ENCODE measurements at places on chromosomes 7 and 10.

- peak; percentile 10 for DNase-seq
Observed at GRCh38 chr7:100763556-100764140, 30.3 kb downstream of the ZAN start.

- DNase-seq = no peak
Observed at GRCh38 chr7:30430276-30430675, 48.3 kb downstream of the NOD1 start.

GRCh38 chr10:79066411-79067240 lies 2.1 kb upstream of the ZMIZ1 start:
- peak; percentile 93 for DNase-seq

- DNase-seq = peak; percentile 11
Observed at GRCh38 chr10:72277340-72277995, 3.7 kb downstream of the DDIT4 start.

GRCh38 chr7:32462977-32463376 lies 27.2 kb downstream of the LSM5 start:
- DNase-seq = no peak

DNA sequence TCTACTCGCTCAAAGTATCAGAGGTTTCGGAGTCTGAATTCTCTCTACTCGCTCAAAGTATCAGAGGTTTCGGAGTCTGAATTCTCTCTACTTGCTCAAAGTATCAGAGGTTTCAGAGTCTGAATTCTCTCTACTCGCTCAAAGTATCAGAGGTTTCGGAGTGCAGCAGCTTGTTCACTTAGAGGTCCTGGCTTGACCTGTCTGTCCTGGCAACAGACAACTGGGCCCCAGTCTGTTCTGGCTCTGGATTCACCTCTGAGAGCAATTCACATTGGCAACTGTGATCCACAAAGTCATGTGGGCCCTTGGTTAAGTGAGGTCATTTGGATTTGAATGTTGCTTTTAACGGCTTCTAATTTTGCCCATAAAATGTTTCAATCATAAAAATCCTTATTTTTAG lies 63.9 kb upstream of the ST8SIA6 start:
- no peak for DNase-seq

- DNase-seq = no peak
Observed at GRCh38 chr10:92574548-92575261, 812 bp upstream of the IDE start.

DNA sequence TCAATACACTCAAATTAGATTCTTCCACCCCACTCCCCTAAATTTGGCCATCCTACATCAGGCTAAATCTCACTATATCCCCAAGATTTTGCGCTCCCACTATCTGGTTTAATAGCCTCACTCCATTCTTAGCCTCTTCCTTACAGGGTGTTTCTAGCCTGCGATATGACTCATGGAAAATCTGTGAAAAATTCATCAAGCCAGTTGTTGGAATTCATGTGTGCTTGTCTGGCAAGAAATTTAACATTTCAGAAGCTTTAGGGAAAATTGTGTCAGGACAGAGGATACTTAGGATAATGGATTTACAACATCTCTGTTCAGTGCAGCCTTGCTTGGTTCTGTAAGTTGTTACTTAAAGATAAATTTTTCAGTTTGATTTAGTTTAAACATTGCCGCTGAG lies 1249.9 kb upstream of the AUTS2 start:
- no peak for DNase-seq

DNA sequence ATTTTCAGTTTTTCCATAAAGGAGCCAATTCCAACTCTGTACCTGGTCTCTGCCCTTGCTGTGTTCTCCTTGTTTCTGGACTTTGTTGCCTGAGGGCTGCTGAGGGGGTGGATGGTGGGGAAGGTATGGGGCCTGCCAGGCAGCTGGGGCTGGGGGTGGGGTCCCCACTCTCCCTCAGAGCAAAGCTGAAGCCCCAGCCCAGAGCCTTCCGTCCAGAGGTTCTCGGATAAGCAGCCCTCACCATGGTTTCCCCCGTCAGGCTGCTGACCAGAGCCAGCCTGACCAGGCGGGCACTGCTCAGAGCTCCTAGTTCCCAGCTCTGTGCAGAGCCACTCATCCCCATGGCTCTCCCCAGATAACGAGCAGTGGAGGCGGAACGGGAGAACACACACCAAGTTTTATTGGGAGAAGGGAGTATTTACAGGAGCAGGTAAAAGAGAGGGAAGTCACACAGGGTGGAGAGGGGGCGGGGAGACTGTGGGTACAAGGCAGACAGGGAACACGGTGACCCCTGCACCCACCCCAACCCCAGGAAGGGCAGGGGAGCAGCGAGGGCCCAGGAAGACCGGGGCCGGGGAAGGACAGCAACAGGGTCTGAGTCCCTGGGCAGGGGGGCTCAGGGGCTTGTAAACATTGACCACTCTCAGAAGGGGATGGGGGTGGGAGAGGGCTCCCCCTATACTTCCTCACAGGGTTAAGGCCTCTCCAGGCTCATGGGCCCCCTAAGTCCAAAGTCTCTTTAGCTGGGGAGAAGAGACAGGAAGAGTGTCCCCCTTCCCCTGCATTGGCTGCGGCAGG lies 5.8 kb downstream of the GNB2 start:
- DNase-seq = no peak

GRCh38 chr10:5343979-5344378 lies 20.8 kb upstream of the UCN3 start:
- DNase-seq = no peak

GRCh38 chr7:26189697-26190096 lies 10.8 kb downstream of the HNRNPA2B1 start:
- DNase-seq = no peak

GRCh38 chr7:2710901-2711551 lies 23.0 kb downstream of the AMZ1 start:
- DNase-seq = no peak

DNA sequence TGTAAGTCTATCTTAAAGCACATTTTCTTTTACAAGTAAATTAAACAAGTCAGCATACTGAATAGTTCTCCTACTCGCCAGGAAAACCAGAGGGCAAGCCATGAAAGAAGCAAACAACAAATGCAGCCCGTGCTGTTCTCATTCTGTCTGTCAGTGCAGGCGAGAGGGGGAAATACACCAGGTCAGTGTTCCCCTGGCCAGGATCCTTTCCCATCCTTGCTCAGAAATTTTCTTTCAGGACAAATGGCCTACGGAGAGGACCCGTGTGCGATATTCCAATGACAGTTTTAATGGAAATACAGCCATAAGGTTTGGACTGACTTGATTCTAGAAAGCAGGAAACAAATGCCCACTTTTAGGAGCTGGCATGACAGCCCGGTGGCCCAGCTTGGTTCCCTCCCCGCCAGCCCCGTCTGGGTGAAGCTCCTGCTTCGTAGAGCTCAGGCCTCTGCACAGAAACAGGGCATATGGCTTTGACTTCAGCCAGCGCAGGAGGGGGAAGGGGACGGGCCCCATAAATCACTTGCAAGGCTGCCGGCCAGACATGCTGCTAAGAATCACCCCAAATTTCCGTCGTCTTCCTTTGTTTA lies 67.8 kb downstream of the FRMD4A start:
- no peak for DNase-seq

DNA sequence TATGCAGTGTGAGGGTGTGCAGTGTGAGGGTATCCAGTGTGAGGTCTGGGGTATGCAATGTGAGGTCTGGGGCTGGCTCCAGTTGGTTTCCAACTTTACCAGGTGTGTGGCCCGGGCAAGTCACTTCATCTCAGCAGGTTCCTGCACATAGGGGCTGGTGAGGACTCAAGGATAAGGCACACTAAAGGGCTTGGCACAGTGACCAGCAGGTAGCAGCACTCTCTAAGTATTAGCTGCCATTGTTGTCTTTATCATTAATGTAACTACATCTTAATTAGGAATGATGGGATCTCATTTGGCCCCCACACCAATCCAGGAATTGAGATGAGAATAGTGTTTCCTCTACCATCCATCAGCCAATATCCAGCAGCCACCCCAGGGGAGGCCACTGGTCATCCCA lies 117.3 kb downstream of the KCNMA1 start:
- no peak for DNase-seq

- DNase-seq = peak; percentile 88
Observed at GRCh38 chr7:139043823-139044812, 8.3 kb upstream of the ZC3HAV1L start.

DNA sequence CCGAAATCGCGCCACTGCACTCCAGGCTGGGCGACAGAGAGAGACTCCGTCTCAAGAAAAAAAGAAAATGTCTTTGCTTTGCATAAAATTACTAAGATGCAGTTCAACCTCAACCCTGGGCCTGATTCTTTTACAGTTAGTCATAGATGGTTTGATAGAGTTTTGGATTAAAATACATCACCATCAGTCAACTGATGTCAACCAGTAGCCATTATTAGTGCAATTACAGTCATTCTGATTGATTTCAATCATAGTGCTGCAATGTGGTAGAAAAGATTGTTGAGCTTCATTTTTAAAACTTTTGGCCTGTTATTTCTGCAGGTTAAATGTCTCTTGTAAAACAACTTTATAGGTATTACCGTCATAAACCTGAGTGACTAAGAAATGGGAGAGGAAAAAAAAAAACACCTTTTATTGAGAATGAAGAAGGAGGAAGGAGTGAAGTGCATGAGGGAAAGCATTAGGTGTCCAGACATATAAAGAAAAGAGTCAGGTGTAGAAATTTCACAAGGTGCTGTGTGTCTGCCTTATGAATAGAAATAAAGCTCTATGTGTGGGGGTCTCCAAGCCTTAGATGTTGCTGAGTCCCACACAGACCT lies 150.6 kb downstream of the TRIL start:
- no peak for DNase-seq

Data from K562 (cell line).